Activated CD8-positive, alpha-beta memory T cell treated with anti-CD3 and anti-CD28 coated beads, Interleukin-2, amount 50 U/mL, for 4 hours (primary cell): ENCODE measurements at places on chromosomes 3 and 15.
A peak's percentile ranks its signal among the peaks of the same experiment; 100 is the strongest.

DNA sequence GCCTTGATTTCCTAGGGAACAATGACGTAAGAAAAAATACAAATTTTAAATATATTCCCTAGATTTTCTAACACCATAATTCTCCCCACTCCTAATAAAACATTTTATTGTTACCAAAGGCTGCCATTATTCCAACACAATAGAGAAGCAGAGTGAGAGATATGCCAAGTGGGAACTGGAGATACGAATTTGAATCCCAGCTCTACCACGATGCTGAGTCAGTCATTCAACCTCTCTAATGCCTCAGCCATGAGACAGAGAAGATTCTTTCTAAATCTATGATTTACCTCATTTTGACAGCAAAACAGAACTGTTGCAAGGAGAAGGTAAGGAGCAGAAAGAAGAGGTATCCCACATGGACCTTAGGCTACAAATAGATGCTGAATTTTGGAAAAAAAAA is 112.5 kb downstream of the IGF2BP2 start:
- DNase-seq: no peak

DNA sequence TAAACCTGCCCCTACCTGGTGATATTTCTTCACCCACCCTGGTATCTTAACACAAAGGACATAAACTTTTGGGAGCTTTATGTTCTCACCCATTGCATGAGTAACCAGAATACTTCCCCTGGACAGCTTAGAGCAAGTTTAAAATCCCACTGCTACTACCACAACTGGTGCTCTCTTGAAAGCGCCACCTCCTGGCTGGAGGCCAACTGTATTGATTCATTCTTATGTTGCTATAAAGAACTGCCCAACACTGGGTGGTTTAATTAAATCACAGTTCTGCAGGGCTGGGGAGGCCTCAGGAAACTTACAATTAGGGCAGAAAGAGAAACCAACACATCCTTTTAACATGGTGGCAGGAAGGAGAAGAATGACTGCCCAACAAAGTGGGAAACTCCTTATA is 592.4 kb downstream of the EPHA3 start:
- DNase-seq: no peak

- no peak for DNase-seq
Observed at GRCh38 chr15:47349179-47349578, 368.1 kb upstream of the SEMA6D start.

GRCh38 chr15:66092053-66093016 is 161.2 kb downstream of the MEGF11 start:
- no peak for DNase-seq

DNA sequence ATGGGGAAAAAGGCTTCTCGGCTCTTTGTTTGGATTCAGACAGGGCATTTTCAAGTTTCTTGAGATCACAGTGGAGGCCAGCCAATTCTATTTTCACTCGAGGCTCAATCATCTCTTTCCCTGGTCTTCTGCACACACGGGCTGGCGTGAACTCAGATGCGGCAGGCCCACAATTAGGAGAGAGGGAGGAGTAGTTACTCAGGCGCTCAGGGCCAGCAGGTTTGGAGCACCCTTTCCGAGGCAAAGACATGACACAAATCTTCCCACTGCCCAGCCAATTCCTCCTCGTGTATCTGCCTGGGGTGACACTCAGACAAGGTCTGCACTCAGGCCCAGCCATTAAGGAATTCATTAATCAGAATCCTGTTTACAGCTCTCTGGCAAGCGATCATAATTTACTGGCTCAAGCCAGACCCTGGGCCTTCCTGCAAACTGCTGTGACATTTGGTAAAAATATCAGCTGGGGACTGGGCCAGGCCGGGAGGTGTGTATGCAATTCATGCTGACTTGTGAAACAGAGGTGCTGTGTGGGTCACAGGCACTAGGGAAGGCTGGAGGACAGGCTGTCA is 68.1 kb upstream of the TLE3 start:
- DNase-seq: peak; percentile 5

GRCh38 chr3:61924090-61924735 is 362.8 kb downstream of the PTPRG start:
- DNase-seq: no peak

- no peak for DNase-seq
Observed at GRCh38 chr15:79212589-79213157, 69.8 kb upstream of the ANKRD34C start.

DNA sequence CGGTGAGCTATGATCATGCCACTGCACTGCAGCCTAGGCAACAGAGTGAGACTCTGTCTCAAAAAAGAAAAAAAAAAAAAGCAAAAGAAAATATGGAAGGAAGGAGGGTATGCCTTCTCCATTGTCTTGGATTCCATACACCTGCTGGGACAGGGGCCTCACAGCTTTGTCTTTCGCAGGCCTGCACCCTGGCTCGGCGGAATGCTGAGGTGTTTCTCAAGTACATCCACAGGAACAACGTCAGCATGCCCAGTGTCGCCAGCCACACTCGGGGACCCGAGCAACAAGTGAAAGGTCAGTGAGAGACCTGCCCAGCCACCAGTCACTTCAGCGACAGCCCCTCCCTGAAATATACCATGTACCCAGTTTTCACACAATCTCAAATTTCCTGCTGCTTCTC is 288.5 kb upstream of the UMPS start:
- DNase-seq: no peak

DNA sequence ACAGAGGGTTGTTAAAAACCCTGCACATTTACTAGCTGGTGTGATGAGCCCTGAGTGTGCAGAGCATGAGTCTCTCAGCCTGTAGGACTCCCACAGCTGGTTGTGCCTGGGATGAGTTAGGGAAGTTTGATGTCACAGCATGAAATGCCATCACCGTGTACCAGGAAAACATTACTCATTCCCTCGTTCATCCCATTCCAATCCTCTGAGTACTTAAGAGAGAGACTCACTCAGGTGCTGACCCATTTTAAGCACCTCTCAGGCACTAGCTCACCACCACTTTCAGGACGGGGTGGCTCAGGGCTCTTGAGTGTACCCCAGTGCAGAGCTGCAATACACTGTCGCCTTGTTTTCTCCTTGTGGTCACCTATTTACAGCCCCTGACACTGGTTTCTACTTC is 18.7 kb downstream of the MGLL start:
- no peak for DNase-seq

DNA sequence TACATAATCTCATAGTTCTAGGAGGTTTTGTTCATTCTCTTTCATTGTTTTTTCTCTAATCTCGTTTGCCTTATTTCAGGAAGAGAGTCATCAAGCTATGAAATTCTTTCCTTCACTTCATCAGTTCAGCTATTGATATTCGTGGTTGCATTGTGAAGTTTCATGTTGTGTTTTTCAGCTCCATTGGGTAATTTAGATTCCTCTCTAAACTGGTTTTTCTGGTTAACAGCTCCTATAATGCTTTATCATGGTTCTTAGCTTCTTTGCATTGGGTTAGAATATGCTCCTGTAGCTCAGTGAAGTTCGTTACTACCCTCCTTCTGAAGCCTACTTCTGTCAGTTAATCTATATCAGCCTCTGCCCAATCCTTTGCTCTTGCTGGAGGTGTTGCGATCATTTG is 69.4 kb upstream of the CD96 start:
- DNase-seq: no peak

GRCh38 chr3:191348098-191348497 is 17.8 kb upstream of the UTS2B start:
- no peak for DNase-seq

GRCh38 chr15:74535388-74536084 is 5.5 kb upstream of the ARID3B start:
- no peak for DNase-seq

DNA sequence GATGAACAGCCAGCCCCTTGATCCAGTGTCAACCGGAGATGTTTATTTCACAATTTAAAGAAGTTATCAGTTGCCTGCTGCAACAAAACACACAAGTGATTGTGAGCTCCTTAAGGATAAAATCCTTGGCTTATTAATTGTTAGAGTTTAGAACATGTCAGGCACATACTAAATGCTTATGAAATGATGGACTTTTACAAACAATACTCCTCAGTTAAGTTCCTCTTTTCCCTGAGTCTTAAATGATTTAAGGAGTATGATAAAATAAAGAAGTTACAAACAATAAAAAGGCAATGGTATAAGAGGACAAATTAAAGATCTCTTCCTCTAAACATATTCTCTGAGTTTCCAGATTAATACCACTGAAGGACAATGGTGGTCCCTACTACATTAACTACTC is 5.7 kb downstream of the GHSR start:
- DNase-seq: no peak

DNA sequence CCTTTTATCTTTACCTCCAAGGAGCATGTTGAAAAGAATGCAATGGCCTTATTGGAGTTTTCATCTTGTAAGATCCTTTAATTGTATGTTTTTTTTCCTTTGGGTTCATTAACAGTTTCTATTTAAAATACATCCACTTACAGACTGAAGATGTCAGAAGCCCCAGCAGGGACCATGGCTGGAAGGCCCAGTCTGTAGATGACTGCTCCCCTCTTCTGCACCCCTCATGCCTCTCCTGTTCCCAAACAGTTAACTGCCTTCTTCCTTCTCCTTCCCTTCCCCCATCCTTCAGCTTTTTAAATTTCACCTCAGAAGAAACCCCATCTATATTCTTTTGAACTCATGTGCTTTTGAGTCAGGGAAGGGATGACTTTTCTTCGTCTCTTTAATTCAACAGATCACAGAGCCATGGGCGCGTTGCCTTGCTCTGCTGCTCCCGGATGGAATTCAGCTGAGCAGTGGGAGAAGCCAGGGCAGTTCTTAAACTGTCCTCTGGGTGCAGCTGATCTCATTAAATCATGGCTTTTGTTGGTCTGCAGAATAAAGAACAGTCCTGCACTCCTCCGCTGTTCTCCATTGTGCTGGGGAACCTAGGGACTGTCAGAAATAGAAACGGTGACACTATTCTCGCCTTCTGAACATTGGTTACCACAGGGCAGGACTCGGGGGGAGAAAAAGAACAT is 71.5 kb upstream of the EIF1B start:
- DNase-seq: no peak

- DNase-seq: no peak
Observed at GRCh38 chr3:181901626-181902025, 189.9 kb downstream of the SOX2 start.

GRCh38 chr3:26984416-26985390 is 362.1 kb downstream of the LRRC3B start:
- DNase-seq: no peak

DNA sequence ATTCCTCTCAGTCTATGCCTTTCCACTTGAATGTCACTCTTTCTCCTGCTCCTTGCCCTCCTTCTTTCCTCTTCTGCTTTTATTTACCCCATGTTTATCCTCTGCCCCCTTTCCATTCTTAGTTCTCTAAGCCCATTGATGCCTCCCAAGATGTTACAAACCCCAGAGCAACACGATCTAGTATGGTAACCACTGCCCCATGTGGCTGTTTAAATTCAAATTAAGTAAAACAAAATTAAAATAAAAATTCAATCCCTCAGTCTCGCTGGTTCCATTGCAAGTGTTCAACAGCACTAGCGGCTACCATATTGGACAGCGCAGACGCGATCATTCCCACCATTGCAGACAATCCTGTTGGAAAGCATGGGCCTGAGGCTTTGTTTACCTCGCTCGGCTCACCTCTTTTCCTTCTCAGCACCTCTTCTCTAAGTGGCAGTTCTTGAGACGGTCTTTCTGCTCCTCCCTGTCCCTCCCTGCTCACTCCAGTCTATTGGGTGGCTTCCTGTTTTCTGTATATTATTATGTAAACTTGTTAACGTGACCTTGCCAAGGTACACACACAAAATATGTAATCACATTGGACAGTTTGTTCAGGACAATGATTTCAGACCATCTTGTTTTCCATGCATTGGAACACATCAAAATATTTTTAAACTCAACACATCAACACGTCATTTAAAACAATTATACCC is 21.8 kb upstream of the CA12 start:
- no peak for DNase-seq

DNA sequence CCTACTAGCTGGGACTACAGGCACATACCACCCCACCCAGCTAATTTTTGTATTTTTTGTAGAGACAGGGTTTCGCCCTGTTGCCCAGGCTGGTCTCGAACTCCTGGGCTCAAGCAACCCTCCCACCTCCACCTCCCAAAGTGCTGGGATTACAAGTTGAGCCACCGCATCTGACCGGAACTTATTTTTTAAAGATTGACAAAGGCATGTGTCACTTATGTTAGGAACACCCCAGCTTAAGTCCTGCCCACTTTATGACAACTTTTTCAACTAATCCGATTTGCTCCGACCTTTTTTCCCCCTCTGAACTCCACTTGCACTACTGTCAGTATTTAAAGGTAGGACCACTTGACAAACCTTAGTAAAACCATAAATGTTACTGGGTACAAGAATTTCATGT is 211.6 kb upstream of the NR2E3 start:
- DNase-seq: no peak

DNA sequence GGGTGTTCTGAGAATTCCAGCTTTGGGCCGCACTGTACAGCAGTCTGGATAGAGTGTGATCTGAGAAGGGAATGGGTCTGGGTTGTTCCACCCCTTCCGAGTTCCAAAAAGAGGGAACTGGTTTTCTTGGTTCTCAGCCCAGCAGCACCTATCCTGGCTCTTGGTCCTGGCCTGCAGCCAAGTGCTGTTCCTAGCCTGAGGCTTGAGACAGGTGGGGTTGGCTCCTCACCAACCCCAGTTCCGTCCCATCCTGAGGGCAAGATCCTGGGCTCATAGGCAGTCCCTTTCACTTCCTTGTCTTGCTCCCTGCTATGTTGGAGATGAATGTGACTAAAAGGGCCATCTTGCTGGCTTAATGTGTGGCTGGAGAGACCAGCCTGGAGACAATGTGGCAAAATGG is 15.2 kb downstream of the IVD start:
- DNase-seq: no peak

DNA sequence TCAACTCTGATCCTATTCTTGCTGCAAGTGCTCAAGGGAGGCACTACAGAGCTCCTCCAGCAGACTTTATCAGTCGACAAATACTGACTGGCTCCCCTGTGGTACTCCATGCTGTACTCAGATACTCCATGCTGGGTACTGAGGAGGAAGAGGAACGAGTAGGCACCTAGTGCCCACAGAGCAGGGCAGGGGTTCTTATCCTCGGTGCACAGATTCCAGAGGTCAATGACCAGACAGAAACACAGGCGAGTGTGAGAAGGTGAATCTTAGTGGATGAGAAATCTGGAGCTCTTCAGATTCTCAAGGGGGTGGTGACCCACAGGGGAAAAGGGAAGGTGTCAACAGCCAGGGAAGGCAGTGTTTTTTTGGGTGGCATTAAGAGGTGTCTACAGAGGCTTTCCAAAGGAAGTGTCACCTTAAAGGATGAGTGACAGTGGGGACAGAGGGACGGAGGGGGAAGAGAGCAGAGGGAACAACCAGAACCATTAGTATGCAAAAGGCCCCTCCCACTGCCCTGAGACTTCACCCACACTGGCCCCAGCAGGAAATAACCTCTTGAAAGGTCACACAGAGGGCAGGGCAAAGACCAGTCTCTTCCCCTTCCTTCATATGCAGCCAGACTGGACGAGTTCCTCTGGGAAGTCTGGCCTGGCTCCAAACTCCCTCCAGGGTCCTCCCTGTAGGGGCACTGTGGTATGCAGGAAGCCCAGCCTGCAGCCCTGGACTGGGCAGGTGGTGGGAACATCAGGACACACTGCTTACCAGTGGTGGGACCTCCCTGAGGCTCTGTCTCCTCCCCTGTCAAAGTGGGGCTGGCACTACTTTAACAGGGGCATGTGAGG is 27.5 kb downstream of the CCDC12 start:
- no peak for DNase-seq
